H1 (cell line): ENCODE measurements at places on chromosomes 6 and 20.

DNA sequence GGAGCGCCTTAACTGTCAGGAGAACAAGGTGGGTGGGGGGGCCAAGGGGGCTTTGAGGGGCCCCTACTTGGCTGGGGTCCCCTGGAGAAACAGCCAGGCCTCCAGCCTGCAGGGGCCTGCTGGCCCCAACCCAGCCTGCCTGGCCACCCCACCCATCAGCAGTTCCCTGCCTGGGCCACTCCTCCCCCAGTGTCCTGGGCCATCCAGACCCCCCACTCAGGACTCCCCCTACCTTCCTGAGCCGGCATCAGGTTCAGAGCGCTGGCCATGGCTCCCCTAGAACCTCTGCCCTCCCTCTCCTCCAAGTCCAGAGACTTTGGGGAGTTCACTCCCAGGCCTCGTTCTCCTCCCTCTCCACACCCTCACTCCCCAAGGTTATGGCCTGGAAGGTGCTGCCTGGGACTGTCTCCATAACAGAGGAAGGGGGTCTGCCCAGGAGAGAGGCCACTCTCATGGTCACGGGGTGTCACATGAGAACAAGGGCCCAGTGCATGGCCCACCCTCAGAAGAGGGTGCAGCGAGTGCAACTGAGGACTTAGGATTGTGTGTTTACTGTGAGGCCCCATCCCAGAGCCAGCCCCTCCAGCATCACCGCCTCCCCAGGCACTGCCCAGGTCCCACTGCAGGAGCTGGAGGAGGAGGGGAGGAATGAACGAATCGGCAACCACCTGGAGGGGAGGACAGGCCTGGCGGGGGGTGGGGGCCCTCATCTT is 6.0 kb downstream of the SLC17A9 start:
- no peak for DNase-seq

DNA sequence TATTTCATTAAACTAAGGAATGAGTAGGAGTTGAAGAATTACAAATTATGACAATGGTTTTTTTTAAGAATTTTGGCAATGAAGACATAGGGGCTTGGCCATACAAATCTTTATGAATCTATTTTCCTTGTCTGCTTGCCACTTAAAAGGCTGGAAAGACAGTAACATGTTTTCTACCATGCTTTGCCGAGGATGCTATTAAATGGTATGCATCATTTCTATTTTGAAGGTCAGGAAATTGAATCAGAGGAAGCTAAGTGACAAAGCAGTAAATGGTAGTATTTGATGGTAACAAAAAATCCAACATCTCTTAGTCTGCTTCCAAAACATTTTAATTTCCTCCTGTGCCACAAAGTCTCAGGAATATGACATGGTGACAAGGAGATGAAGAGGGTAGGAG is 287.2 kb downstream of the RFPL4B start:
- no peak for DNase-seq

GRCh38 chr6:161477876-161478425 is 204.1 kb upstream of the AGPAT4 start:
- DNase-seq = no peak

DNA sequence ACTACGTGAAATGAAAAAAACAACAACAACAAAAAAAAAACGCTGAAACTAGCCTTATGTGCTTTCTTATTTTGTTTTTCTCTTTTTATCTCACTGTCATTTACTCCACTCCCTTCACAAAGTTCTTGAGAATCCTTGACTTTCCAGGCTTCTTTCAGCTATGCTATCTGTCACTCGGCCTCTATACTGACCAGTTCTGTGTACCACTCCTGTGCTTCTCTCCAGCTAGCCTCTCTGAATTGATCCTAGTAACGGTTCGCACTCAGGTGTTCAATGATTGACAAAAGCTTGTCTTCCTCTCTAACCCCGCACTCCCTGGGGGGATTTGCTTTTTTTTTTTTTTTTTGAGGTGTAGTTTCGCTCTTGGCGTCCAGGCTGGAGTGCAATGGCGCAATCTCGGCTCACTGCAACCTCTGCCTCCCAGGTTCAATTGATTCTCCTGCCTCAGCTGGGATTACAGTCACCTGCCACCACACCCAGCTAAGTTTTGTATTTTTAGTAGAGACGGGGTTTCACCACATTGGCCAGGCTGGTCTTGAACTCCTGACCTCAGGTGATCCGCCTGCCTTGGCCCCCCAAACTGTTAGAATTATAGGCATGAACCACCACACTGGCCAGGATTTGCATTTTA is 31.8 kb downstream of the MLIP start:
- DNase-seq = no peak

- no peak for DNase-seq
Measured at GRCh38 chr20:57573242-57573641, 12.3 kb downstream of the PCK1 start.

DNA sequence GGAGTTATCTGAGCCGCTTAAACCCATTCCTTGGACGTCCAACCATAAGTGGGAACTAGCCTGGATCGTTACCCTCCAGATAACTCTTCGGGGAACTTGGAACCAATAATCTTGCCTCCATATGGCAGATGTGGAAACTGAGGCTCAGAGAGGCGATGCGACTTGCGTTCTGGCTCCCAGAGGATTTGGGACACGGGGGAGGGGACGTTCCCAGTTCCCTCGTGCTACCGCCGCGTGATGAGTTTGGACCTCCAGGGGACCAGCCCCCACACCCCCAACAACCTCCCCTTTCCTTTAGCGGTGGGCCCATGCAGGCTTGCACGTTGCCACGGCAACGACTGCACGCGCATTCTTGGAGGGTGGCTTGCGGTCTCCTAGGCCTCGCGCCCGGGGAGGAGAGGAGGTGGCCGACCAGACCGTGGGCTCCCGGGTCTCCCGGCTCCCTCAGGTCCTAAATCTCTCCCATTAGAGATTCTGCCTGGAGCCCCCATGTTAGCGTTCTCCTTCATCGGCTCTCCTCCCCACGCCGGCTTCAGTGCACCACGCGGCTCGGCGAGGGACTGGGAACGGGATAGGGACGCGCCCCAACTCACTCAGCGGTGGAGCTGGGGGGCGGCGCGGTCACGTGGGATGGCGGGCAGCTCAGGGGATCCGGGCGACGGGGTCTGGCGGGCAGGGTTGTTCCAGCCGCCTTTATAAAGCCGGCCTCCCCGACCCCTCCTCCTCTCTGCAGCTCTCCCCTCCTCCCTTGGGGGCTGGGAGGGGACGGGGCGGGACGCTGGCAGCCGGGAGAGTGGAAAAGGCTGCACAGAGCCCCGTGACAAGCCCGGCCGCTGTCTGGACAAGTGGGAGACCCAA is at the start of gene PLTP:
TSS of gene PLTP (minus strand) at position 670 of the 858 bp plus-strand sequence. CDS start 703 bp downstream, outside the sequence.
- no peak for DNase-seq

- no peak for DNase-seq
Measured at GRCh38 chr6:156890627-156891314, 113.6 kb downstream of the ARID1B start.

DNA sequence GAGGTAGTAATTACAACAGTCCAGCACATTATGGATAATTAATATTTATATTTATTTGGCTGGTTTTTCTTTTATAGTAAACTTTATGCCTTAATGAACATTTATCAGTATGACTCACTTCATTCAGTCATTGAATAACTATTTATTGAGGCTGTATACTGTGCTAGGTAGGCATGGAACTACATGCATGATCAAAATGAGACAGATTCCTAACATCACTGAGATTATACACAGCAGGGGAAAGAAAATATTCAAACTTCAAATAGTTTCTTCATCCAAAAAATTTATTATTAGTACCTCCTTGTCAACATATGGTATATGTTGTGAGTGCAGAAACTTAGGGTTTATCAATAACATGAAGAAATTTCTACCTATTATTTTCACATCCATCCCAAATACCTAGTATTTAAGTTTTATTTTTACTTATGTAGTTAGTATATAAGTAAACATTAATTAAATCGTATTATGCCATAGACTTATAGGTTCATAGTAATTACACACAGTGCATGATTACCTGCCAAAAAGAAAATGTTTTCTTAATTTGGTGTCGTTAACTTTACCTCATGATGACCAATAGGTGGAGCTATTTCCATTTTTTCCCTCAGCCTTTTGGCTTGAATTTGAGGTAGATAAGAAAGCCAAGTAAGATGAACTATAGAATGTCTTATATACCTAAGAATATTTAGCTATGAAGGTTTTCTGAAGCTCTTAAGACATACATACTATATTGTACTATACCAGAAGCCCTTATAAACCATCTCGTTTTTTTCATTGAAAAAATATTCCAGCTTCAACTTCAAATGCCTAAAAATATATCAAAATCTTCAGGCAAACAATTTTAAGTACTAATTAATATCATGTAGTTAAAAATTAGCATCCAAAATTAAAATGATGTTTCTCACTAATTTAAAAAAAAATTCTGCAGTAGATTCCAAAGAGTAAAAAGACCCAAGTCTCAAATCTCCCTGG is 12.5 kb upstream of the TMEM30A start:
- no peak for DNase-seq

GRCh38 chr6:139965393-139965792 is 590.9 kb upstream of the CITED2 start:
- no peak for DNase-seq

DNA sequence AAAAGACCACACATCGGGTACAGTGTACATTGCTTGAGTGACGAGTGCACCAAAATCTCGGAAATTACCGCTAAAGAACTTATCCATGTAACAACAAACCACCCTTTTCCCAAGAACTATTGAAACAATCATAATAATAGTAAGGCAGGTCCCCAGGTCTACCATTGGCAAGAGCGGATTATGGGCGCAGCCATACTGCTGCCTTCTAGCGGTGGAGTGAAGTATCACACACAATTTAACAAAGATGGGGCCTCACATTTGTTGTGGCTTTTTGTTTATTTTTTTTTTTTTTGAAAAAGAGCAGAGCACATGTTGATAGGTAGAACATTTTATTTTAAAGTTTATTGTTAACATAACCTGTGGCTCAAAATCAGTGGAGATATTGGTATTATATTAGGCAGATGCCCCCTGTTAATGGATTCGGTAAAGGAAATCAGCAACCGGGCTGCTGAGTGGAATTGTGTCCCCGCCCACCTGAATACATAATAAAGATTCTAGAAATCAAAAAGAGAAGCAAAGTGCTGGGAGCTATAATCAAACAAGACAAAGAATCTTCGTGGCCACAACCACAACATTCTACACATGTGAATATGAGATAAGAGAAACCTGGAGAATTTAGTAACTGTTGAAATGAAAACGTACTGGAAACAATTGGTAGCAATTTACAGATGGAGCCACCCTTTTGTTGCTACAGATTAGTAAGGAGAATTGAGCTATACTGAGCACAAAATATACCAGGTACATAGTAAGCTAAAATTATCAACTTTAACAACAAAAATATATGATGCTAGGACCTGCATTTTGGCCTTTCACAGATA is 94.2 kb upstream of the EXOC2 start:
- DNase-seq = no peak

DNA sequence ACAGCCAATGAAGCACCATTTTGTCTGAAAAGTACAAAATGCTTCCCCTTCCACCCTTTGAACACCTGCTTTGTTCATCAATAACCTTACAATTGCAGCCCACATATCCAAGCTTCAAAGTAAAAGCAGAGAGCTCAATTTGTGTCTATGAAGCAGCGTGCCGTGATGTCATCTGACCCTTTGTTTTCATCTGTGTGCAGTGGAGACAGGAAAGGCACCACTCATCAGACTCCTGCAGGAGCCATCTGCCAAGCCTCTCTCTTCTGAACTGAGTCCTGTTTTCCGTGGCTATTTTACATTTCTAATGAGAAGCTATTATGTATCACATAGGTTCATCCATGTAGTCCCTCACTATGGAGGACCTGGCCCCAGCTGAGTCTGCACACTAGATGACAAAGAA is 7.5 kb upstream of the LY86 start:
- no peak for DNase-seq

DNA sequence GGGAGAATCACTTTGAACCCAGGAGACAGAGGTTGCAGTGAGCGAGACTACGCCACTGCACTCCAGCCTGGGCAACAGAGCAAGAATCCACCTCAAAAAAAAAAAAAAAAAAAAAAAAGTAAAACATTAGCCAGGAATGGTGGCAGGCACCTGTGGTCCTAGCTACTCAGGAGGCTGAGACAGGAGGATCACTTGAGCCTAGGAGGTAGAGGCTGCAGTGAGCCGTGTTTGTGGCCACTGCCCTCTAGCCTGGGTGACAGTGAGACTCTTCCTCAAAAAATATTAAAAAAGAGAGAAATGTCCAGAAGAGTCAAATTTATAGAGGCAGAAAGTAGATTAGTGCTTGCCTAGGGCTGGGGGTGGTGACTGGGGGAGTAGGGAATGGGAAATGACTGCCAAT is 6.8 kb upstream of the PIGU start:
- DNase-seq = no peak

DNA sequence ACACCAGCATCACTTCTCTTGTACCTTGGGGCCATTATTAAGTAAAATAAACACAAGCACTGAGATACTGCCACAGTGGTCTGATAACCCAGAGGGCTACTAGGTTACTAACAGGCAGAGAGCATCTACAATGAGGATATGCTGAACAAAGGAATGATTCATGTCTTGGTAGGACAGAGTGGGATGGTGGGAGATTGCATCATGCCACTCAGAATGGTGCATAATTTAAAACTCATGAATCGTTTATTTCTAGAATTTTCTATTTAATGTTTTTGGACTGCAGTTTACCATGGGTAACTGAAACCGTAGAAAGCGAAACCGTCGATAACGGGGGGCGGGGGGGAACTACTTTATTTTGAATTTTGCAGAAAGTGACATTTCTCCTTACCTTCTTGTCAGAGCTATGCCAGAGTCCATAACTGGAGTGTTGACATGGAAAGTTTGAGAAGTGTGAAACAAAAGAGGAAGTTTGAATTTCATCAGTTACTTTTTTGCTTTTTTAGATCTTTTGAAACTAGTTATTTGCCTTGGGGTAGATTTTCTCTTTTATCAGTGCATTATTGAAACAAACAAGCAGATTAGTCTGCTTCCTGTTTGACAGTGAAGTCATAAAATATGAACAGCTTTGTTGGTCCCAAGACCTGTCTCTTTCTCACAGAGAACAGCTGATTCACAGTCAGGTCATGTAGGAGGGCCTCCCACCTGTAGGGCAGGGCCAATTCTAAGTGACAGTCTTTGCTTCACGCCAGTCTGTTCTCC is 124.9 kb downstream of the KLHL32 start:
- DNase-seq = no peak

DNA sequence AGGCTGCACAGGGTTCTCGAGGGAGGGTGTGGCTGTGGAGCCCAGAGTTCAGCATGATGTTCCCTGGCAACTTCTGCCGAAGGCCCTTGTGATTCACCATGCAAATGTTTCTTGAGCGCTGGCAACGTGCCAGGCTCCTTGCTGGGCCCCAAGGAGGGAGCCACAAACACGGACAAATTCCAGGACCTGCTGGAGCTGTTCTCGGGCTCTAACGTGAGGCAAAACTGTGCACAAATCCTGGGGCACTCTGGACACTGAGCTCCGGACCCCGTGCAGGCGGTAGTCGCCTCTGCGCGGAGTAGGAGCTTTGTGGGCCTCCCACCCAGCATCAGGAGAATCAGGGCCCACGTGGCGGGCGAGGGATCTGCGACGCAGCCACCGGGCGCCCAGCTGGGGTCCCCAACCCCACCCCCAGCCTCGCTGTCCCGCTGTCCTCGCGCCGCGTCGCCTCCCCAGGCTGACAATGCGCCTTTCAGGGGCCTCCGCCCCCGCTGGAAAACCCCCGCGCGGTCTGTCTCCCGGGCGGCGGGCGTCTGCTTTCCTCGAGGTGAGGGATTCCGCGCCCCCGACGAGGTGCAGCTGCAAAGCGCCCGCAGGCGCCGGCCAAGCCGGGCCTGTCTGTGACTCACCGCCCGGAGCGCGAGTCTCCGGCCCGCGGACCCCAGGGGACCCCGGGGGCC is 31.7 kb upstream of the SCUBE3 start:
- DNase-seq = no peak
